ENCODE measurements at places on chromosomes 5 and 9. TPM values are rescaled to one million over a fixed set of nuclear protein-coding genes. Genes with fewer than 3 reads are reported as not detected.

Gene LAMC3
- not detected for total RNA-seq

Gene MAMDC4
- 317 TPM for total RNA-seq

Gene FOXD4L4
- total RNA-seq, result not detected

GRCh38 chr5:4513381-4513780 lies 626.7 kb upstream of the ADAMTS16 start:
- DNase-seq, result no peak

Gene SLC6A18
- not detected for total RNA-seq

DNA sequence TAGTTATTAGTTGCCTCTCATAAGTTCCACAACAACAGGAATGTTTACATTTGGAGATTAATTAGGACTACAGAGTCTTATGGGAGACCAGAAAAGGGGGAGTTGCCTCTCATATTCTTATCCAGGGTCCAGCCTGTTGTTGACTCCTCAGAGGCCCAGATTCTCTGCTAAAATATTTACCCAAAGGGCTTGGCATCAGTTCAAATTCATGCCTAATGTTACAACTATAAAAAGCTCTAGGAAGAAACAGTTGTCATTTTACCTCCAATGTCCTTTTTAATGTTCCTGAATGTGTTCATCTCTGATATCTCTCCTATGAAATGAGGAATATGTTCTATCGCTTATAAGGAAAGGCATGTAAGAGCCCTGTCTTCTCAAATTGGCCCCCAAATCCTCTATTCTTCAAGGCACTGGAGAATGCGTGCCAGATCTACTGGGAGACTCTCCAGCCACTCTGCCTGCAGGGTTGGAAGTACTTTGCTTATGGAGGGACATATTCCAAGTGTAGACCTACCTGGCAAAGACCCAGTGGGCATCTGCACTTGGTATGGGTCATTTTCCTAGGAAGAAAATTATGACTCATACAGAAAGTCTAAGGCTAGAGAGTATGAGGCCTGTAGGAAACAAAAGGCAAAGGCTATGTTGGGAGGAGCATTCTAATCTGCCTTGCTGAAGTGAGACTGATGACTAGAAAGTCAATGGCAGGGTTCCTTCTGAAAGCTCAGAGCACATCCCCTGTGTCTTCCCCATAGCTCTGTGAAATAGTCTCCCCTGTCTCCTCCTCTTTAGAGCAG lies 192.6 kb downstream of the ESM1 start:
- peak; percentile 58 for DNase-seq

GRCh38 chr9:96140296-96141127 lies 161.5 kb downstream of the HSD17B3 start:
- peak; percentile 41 for DNase-seq

- no peak for DNase-seq
Measured at GRCh38 chr9:96758845-96759673, 18.8 kb downstream of the ZNF510 start.

Gene PCDHB9
- 0.14 TPM for total RNA-seq

DNA sequence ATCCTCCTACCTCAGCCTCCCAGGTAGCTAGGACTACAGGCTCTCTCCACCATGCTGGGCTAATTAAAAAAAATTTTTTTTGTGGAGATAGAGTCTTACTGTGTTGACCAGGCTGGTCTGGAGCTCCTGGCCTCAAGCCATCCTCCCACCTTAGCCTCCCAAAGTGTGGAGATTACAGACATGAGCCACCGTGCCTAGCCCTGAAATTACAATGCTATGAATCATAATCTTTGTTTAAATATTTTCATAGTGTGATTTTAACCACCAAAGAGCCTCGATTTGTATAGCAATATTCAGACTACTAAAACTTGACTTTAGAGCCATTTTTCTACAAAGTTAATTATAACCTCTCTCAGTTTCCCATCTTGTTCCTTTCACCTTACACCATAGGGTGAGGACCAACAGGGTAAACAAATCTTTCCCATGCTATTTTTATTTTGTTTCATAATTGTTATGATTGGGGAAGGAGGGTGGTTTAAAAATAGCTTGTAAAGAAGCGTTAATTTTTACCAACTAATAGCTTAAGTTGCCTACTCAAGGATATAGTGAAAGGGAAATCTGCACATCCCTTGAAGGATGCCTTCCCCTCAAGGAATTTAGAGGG lies 32.7 kb downstream of the UBE2D2 start:
- peak; percentile 18 for DNase-seq

Gene TRPM6
- total RNA-seq, result 18.8 TPM

GRCh38 chr5:23684103-23684502 lies 176.7 kb downstream of the PRDM9 start:
- DNase-seq, result no peak

DNA sequence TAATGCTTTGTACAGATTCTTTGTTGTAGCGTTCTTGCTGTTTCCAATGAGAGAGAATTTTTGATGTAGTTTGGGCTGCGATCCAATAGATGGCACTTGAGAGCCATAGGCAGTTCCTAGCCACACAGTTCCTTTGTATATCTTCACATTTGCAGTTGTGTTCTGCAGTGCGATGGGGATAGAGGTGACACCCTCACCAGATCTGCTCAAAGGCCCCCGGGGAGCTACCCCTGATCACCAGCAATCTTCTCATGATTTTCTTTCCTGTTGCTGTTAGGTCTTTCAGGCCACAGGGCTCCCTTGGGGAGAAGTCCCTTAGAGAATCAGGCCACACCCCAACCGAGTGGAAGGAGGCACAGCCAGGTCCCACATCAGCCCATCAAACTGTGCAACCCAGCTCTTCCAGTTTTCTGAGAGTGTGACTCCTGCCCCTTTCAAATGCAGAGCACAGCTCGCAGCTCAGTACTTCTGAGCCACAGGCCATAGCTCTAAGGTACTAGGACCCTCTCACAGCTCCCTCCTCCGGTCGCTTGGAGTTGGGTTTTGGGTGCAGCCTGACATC lies 353.7 kb downstream of the SLCO4C1 start:
- DNase-seq, result no peak

- DNase-seq, result no peak
Measured at GRCh38 chr5:77824981-77825380, 48.8 kb upstream of the TBCA start.

GRCh38 chr9:96483733-96484390 lies 33.9 kb downstream of the HABP4 start:
- DNase-seq, result no peak

DNA sequence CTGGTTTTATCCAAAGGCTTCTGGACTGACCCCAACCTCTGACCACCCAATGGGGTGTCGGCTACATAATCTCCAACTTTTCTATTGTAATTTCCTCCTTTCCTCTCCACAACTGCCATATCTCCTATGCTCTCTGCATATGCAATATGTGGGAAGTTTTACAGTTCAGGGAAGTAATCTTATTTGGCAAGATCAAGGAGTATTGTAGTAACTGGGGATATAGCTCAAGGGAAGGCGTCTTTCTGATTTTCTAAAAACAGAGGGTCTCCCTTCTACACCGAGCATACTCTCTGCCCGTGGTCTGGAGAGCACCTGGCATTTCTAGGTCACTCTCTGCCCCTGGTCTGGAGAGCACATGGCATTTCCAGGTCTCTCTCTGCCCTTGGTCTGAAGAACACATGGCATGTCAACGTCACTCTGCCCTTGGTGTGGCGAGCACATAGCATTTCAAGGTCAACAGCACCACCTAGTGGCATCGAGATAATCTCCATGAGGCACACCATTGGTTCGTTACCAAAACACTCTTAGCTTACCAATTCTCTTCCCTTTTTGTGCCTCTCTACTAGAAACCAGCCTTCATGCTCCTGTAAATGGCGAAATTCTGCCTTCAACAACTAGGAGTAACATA lies 616.4 kb upstream of the NUDT12 start:
- peak; percentile 30 for DNase-seq

Gene ALDH7A1
- total RNA-seq, result 55.6 TPM

DNA sequence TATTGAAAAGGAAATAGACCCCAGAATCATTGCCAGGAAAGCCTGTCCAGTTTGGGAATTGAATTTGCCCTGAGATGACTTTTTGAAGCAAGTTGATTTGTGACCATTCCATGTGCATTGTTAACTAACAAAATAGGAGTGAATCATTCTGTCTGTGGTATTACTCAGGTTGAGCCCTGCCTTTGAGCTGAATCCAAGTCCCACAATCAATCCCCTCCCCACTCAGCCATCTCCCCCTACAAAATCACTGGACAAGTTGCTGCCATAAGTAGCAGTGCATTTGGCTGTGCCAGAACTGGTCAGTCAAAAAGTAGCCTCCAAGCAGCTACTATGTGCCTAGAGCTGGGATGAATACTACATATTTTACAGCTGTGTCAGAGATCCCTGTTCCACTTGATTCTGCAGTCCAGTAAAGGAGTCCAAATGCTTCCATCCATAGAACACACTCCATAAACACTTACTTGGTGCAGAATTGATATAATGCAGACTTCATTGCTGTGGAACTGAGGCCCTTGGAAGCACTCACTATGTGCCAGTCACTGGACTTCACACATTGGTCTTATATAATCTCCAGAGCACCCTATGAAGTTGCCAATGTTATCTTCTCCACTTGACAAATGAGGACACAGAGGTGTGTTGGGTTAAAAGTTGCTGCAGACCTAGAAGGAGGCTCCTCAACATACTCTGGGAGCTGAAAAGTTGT lies 96.1 kb downstream of the ZNF462 start:
- no peak for DNase-seq

Gene LRRC70
- not detected for total RNA-seq

DNA sequence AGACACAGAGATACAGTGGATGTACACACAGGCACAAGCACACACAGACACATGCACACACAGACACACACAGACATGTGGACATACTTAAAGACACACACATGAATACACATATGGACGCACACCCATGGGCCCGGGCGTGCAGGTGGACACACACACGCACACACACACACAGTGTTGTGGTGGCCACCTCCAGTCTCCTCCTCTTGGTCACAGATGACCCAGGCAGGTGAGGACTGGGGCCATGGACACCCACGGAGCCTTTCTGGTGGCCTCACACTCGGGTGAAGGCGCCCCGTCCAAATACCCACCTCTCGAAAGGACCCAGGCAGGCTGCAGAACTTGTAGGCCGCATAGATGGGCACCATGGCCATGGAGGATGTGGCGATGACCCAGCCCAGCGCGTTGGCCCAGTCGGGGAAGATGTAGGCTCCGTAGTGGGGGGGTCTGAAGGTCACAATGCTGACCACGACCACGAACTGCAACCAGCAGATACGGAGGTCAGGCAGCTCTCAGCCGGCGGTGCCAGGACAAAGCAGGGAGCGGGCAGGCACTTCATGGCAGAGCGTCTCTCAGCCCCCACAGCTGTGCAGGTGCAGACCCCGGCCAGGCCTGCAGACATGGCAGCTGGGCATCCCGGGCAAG lies 42.5 kb downstream of the SLC6A3 start:
- no peak for DNase-seq

GRCh38 chr9:27633764-27634163 lies 60.5 kb upstream of the C9orf72 start:
- no peak for DNase-seq

DNA sequence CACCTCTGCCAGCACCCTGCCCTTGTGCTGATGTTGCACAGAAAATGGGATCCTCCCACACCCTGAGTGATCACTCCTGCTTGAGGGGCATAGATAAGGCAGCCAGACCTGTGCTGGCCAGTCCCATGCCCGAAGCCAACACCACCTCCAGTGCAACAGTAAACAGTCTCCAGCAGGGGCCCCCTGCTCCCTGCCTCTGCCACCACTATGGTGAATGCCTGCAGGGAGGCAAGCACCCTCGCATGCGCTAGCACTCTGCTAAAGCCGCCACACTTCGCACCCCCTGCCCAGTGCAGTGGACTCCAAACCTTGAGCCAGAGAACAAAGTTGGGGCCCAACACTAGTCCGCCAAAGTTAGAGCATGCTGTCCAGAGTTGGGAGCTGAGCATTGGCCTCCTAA lies 118.7 kb downstream of the PJA2 start:
- DNase-seq, result no peak

GRCh38 chr5:144144956-144145751 lies 25.3 kb downstream of the YIPF5 start:
- DNase-seq, result no peak

GRCh38 chr5:162811071-162811470 lies 626.3 kb upstream of the CCNG1 start:
- no peak for DNase-seq

GRCh38 chr5:151034422-151035379 lies 14.3 kb downstream of the GPX3 start:
- DNase-seq, result no peak

DNA sequence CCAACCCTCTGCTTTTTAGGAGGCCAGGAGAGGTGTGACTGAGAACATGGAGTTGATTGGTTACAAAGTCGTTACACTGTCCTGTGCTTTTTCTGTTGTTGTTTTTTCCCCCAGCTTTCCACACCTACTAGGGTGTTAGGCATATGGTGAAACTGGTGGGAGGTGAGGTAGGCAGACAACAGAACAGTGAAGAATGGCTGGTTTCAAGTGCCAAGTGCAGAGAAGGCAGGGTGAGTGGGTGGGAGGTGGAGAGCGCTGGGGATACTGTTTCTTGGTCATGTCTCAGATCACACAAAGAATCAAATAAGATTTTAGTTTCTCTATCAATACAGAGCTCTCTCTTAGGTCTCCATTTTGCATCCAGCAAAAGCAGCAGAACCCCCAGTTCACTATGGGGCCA lies 2.2 kb upstream of the SPTAN1 start:
- DNase-seq, result no peak

- DNase-seq, result no peak
Measured at GRCh38 chr9:96331236-96331947, 29.4 kb upstream of the HSD17B3 start.

Gene PLEKHG4B
- 2.8 TPM for total RNA-seq

Gene LEAP2
- total RNA-seq, result 0.92 TPM

Gene ZDHHC12
- total RNA-seq, result 6.7 TPM

Gene PDCD1LG2
- total RNA-seq, result 1.4 TPM

Gene EQTN
- 2.4 TPM for total RNA-seq

GRCh38 chr5:177445917-177446199 lies 756 bp upstream of the PRR7 start:
- no peak for DNase-seq

DNA sequence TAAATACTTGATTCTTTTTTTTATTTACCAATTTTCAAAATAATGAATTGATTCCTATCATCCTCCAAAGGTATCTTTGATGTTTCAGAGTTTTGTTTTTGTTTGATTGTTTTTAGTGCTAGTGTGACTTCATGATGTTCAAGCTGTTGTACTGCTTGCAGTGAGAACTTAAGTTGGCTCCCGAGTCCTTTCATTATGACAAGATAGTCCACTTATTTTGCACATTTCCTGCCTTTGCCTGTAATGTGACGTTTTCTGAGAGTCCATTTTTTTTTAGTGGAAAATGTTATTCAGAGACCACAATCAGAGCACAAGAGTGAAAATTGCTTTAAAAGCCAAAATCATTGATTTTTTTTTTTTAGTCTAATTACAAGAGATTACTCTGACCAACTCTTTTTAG lies 60.1 kb upstream of the FCHO2 start:
- DNase-seq, result no peak
